ENCODE measurements at places on chromosomes 16 and 17.

DNA sequence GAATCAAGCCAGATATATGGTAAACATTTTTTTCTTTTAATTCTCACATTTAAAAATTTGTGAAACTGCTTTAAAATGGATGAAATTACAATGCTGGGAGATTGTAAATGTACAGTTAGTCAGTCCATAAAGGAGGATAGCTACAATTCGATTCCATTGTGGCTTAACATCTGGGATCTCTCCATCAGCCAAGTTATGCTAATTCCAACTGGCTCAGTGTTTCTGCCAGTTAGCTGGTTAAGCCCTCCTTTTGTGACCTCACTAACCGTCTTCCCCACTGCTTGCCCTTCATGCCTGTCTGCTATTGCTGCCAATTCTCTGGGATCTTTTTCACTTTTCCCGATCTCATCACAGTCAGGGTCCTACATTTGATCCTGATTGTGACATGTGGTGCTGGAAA lies 1347.6 kb downstream of the CDH11 start:
- DNase-seq: no peak

DNA sequence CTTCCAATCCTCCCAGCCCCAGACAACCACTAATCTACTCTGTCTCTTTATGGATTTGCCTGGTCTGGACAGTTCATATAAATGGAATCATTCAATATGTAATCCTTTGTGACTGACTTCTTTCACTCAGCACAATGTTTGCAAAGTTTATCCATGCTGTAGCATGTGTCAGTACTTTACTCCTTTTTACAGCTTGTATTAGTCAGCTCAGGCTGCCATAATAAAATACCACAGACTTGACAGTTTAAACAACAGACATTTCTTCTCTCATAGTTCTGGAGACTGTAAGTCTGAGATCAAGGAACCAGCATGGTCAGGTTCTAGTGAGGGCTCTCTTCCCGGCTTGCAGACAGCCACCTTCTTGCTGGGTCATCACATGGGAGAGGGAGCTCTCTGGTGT lies 41.3 kb downstream of the GPRC5B start:
- DNase-seq: no peak

GRCh38 chr16:90048347-90048722 lies 28.8 kb downstream of the PRDM7 start:
- no peak for DNase-seq

GRCh38 chr17:17064322-17064721 lies 22.1 kb downstream of the MPRIP start:
- no peak for DNase-seq

DNA sequence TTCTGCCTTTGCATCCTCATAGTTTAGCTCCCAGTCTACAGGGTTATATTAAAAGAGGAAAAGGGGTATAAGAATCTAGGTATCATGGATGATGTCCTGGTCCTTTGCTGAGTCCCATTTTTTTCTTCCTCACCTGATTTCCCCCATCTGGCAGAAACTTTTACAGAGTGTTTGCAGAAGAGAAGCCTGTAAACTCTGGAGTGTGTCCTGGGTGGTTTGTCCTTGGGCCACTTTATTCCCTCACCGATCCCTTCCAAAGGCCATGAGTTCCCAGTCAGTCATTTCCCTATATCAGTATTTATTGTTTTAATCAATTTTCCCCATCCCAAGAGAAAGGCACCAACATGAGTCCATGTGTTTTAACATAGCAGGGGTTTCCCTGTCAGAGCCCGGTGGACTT lies 638.2 kb downstream of the WWOX start:
- no peak for DNase-seq

DNA sequence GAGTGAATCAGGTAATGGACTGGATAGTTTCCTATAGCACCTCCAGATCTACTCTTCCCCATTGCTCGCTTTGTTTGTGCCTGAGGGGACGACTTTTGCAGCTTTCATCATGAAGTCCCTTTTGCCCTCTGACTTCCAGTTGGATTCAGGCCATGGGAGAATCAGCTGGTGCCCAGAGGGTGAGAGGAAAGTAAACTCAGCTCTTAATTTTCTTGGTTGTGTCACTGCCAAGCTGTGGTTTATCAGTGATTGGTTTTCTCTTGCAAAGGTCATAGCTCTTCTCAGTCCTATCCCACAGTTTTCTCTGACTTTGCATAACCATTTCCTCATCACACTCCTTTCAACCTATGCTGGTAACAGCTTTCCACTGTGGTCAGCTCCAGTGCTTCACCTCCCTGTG lies 200.1 kb downstream of the KCNJ2 start:
- DNase-seq: no peak

DNA sequence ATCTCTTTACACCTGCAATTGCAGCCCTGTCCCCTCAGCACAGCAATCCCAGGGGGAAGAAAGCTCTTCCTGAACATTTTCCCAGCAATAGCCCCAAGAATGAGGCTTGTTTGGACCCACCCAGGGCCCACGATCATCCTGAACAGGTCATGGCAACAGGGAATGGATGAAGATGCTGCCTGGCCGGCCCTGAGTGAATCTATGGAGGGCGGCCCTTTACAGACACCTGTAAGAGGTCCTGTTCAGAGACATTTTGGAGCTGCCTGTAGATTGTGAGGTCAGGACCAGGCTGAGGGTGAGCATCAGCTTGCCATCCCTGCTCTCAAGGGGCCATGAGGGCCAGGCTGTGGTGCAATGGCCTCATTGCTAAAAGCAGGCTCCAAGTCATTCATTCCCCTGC lies 69.1 kb downstream of the COG7 start:
- DNase-seq: no peak

- DNase-seq: no peak
Observed at GRCh38 chr17:3800362-3801271, at the start of gene ITGAE. Gene ITGAE (minus strand): TSS chr17:3801188. CDS start chr17:3801144, 44 bp downstream.

- no peak for DNase-seq
Observed at GRCh38 chr17:4901648-4902344, 1.1 kb downstream of the CHRNE start.

DNA sequence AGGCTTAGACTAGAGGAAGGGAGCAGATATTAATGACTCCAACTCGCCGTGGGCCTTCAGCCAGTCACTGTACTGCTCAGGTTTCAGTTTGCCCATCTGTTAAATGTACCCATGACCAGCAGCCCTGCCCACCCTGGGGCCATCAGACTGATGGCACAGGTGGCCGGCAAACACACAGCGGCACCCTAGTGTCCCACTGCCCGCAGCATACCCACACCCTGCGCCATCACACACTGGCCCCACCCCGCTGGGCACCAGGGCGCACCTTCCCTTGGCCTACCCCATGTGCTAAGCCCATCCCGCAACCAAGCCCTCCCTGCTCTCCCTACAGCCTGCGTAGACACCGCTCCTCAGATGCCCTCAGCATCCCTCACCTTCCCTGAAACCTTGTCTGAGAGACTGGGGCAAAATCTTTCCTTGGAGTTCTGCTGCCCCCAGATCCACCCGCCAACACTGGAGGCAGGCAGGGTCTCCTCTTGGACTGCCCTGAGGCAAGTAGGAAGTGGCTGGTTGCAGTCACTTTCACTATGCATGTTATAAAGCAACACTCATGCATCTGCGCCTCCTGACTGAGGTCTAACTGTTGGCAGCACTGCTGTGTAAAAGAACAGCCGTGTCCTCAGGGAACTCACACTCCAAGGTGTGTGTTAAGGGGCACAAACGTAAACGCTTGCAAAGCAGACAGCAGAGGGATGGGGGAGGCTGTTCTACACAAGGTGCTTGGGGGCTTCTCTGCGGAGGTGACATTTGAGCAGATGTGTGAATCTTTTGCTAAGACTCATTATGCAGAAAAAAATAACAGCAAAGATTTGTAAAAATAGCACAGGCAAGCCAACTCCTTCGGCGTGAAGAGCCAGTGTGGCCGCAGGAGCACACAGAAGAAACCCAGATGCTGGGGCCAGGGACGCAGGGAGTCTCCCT lies 6.7 kb upstream of the BCAR1 start:
- no peak for DNase-seq

GRCh38 chr16:11976850-11977375 lies 379 bp downstream of the SNX29 start:
- DNase-seq: no peak

DNA sequence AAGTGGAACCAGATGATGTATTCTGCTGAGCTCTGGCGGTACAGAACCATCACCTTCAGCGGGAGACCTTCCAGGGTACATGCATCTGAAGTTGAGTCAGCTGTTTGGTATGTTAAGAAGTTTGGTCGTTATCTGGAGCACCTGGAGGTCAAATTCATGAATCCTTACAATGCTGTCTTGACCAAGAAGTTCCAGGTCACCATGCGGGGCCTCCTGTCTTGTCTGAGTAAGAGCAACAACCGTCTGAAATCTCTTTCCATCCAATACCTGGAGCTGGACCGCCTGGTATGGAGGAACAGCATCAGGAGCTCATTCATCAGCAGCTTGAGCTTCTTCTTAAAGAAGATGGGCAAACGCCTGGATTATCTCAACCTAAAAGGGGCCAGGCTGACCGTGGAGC lies 4.0 kb downstream of the FBXO39 start:
- DNase-seq: no peak

DNA sequence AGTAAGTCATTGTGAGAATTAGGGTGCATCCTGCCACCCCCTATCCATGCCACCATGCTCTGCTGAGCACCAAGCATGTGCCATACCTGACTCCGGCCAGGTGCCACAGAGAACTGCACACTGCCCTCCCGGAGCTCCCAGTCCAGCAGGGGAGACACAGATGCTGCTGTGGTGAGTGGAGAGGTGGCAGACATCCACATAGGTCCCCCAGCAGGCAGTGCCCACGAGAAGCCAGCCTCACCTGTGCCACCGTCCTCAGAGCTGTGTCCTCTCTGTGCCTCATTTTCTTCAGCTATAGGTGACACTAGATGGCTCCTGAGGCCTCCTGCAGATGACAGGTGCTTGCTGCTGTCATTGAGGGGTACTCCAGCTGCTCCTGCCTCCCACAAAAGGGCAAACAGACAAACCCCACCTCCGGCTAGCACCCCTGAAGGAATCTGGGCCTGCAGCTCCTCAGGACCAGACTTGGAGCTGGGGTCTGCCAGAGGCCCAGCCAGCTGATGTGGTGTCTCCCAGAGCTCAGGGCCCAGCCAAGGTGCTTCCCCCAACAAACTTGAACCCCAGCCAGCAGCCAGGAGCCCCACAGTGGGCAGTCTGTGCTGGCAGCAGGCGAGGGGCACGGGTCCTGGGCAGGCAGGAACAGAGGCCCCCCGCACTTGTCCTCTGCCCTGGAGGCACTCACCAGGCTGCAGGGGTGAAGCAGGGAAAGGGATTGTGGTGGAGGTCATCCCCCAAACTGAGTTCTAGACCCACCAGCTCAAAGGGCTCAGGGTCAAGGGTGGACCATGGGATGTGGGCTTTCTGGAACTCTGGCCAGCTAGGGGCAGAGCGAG lies 17.1 kb downstream of the FOXJ1 start:
- no peak for DNase-seq

DNA sequence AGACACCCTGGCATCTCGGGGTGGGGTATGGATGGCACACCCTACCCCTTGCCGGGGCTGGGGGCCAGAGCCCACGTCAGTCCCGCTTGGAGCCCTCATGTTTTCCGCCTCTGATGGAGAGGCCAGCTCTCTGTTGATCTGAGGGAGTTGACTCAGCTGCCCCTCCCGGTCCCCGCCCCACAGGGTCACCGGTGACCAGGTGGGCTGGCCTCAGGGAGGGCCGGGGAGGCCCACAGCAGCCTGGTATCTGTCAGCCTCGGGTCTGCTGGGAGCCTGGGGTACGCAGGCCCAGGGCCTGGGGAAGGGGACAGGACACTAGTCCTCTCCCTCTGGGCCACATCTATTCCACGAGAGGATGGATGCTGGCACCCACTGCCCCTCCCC lies 109.5 kb upstream of the CIBAR2 start:
- no peak for DNase-seq

DNA sequence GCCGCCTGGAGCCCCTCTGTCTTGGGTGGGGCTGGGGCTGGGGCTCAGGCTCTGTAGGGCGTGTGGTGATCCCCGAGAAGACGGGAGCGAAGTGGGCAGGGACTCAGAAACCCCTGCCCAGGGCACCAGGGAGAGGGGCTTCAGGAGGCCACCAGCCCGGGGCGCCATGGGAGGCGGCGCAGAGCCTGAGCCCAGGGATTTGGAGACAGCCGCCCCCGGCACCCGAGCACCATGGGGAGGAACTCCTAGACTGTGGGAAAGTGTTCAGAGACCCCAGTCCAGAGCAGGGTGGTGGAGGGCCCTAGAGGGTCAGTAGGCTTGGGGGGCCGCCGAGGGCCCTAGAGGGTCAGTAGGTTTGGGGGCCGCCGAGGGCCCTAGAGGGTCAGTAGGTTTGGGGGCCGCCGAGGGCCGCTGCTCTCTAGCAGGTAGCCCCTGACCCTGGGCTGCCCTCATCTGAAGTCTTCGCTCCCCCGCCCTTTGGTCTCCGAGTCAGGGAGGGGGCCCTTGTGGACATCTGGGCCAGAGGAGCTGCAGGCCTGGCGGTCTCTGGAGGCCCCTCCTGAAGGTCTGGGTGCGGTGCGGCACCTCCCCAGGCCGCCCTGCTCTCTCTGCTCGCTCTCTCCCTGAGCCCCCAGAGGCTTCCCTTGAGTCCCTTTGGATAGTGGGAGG lies 734 bp downstream of the ARHGDIG start:
- DNase-seq: no peak

DNA sequence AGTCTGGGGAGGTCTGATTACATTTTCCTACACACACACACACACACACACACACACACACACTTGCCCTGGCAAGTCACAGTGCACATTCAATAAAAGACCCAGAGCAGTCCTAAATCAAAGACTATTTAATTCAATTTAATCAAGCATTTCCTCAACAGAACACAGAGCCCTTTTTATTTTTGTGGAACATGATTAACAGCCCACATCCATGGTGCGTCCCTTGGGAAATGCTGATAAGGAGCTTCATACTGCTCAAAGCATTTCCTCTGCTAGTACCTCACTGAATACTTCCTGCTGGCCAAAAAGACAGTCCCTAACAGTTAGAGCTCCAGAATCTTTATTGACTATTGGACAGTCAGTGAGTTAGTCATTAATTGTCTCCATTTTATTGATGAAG lies 43.1 kb upstream of the MYH10 start:
- DNase-seq: no peak

GRCh38 chr17:35052241-35052610 lies 11.3 kb downstream of the RFFL start:
- no peak for DNase-seq

DNA sequence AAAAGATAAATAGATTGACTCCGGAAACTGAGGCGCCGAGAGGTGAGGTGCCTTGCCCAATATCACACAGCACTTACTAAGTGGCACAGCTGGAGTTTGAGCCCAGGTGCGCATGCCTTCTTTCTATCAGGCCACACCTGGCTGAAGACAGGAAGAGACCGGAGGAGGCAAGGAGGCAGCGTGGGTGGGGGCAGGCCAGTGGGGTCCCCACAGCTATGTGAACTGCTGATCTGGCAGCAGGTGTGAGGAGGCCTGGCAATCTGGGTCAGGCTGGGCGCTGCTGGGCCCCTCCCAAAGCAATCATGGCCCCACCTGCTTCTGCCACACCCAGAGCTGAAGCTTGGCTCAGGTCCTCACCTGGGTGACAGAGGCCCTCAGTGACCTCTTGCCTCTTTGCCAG lies 1.9 kb upstream of the GDPD3 start:
- DNase-seq: no peak

- no peak for DNase-seq
Observed at GRCh38 chr16:31010585-31011325, at the start of gene STX1B. Gene STX1B (minus strand): TSS chr16:31010638. CDS start chr16:31010396, 242 bp downstream.

GRCh38 chr17:41678411-41678906 lies 10.2 kb upstream of the EIF1 start:
- DNase-seq: no peak

All from Panc1 (cell line).